Cerebellum (tissue), 4 donors: ENCODE measurements at places on chromosomes 7 and 10.

- DNase-seq = no peak
Measured at GRCh38 chr10:103775776-103776175, 79.6 kb downstream of the SH3PXD2A start.

DNA sequence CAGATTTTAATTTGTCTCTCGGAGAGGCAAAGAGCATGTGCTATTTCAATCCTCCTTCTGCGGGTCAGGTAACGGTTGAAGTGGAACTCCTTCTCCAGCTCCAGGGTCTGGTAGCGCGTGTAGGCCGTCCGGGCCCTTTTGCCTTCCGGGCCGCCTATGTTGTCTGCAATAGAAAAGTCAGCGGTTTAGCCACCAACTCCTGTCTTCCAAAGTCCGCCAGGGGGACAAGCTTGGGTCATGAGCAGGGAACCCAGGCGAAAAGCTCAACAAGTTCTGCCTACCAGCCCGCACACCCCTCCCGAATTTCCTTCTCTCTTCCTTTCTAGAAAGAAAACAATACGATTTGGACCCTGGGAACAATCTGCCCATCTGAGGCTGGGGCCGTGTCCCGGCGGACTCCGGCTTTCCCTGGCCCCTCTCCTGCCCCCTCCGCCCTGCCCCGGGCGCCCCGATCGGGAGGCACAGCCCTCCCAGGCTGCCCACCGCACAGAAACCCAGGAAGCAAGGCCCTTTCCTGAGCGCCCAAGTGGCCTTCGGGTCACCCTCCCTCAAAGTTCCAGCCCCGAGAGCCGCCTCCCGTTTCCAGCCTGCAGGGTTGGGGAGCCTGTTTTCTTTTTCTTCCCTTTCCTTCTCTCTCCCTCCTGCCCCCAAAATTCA is 1.4 kb downstream of the HOXA5 start:
- DNase-seq = no peak

DNA sequence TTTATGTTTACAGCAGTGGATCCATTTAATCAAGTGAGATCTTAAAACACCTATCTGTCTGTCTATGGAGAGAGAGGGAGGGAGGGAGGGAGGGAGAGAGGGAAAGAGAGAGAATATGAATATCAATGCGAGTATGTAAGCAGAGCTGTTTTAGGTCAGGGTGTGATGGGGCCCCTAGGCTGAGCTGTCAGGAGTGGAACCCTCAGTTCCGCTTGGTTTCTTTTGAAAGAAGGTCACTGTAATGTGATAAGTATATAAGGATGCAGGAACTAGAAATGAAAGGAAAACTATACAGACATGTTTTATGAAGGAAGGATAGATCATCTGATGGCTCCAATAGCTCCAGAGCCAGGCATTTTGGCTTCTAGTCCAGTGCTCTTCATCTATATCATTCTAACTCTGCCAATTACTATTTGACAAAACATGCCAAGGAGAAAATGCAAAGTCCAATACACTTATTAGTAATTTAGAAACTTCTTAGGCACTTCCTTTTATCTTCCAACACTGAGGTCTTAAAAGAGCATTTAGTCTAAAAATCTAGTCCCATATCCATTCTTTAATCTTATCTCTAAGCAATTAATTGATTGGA is 70.3 kb downstream of the NRCAM start:
- no peak for DNase-seq

GRCh38 chr7:139898483-139898882 is 69.4 kb downstream of the TBXAS1 start:
- DNase-seq = no peak

DNA sequence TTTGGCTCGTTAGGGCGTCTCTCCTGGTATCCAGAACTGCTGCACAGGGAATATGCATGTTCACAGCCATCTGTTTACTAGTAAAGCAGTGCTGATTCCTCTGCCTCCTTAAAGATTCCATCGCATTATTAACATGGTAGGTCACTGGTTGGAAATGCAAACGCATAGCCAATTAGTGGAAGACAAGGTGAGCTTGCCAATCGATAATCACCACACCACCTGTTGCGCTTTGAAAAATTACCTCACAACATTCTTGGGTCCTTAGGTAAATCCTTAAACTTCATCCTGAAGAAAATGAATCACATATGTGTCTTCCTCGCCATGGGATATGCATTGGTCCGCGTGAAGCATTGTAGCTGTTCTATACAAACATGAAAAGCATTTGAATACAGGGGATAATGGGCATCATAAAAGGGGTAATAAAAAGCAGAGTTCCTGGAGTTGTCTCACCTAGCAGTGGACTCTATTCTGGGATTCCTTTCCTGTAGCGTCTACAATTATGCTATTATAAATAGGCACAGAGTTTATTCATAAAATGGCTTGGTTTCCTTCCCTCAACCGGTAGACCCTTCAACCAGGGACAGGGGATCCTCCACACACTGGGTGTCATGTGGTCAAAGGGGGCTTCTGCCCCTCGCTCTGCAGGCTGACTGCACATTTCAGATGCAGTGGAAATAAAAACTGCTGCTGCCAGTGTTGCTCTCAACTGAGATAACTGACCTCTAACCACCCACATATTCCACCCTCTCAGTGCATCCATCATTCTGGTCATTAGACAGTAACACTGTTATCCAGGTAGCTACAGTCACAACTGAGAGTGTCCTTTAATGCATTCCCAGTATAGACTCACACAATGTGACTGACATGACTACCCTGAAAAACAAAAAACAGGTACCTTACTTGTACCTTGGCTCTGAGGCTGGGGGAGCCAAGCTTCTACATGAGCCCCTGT is 389.2 kb upstream of the NFE2L3 start:
- DNase-seq = no peak
